ENCODE measurements at places on chromosomes 3 and 15. TPM values are rescaled to one million over a fixed set of nuclear protein-coding genes. Genes with fewer than 3 reads are reported as not detected.

DNA sequence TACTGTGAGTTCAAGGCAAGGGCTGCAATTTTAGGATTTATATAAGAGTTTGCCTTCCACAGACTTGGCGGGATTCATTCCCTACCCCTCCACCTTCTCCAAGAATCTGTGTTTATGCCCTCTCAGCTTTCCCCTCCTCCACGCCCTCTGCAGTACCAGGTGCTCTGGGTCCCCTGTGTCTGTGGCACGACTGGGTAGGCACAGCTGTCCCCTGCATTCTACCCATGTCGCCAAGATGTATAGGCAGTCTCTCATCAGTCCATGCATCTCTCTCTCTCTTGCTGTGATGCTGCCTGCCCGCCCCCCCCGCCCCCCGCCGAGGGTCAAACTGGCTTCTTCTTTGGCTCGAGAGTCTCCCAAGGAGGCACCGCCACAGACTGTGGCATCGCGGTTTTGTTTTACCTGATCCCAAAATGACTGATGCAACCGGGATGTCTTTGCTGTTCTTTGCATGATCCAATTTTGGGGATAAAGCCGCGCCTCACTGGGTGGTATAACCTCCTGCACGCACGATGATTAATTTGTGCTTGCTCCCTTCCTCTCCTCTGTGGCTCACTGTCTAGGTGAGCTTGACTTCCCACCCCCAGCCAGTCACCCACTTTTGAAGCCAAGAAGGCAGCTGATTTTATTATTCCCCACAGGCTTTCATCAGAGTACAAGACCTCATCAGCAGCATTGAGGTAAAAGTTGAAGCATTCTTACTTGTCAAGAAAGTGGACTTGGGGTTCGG, 43.7 kb downstream of the EFCAB12 start:
- no peaks in the 10 kb centered on the region for H3K27me3 ChIP-seq
- no peaks in the 10 kb centered on the region for H3K4me1 ChIP-seq
- DNase-seq, result no peak
- H3K27ac ChIP-seq, result peak overlapping the region; percentile 47

- H3K4me3 ChIP-seq, result no peak overlapping the region
- no peaks in the 10 kb centered on the region for H3K27me3 ChIP-seq
- H3K4me1 ChIP-seq, result no peaks in the 10 kb centered on the region
Measured at GRCh38 chr3:128210711-128211110, 57.4 kb downstream of the EEFSEC start.

EAF2 gene
- 9.4 TPM for total RNA-seq

PPP2R3A gene
- total RNA-seq, result 0.04 TPM
